GM10248 (cell line): ENCODE measurements at places on chromosomes 5 and 9.

DNA sequence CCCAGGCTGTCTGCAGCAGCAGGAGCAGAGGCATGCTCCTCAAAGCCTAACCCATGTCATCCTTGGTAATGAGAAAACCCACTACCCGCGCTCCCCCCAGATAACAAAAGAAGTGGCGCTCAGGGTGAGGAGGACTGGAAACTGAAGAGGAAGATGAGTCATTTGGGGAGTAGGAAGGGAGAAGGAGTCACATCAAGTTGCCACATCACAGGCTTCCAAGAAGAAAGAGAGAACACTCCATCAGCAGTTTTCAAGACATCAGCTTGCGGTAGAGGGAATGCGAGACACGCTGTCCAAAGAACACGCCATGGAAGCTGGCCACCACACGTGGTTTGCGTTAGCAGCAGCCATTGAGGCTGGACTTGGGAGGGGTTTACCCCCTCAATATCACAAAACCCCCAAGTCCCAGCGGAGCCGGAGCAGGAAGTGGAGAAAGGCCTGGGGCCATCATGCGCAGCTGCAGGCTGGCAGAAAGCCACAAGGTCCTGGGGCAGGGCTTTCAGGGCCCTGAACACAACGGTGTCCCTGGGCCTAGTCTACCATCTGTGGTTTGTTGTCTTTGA is 41.5 kb downstream of the SH3PXD2B start:
- DNase-seq: no peak

DNA sequence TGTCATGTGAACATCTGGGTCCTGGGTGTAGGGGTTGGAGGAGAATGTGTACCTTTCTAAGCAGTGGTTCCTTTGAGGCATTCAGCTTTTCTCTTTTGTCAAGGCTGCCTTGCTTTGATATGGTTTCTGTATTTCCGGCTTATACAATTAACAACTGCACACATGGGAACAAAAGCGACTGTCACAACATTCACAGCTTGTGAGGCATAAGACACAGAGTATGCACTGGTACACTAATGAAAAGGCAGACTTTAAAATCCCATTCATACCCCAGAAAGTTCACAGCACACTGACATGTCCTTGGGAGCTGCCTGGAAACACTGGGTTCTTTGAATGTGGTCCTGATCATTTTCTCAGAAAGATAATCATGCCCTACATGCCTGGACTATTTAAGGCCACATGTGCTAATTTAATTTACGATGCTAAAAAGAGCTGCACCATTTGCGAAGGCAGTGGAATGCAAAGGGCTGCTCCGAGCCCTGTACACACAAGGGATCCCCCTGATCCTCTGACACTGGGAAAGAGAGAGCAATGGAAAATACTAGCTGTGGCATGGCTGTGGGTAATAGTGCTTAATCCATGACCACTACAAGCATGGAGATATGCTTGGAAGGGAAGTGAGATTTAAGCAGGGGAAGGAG is 131.8 kb downstream of the EFNA5 start:
- no peak for DNase-seq

DNA sequence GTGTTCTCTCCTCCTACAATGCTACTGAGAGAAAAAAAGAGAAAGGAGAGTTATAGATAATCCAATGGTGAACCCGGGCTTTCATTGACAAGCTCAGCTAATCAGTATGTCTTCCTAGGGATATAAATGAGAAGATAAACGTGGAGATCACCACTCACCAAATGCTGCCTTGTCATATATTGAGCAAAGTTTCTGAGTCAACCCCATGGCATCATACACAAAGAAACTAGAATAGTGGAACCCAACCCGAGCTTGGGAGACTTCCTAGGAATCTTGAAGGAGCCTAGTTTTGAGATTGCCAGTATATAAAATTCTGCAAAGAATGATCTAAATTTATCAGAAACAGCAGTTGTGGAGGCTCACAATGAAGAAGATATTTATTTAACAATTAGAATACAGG is 47.8 kb downstream of the PTPN3 start:
- DNase-seq: no peak

DNA sequence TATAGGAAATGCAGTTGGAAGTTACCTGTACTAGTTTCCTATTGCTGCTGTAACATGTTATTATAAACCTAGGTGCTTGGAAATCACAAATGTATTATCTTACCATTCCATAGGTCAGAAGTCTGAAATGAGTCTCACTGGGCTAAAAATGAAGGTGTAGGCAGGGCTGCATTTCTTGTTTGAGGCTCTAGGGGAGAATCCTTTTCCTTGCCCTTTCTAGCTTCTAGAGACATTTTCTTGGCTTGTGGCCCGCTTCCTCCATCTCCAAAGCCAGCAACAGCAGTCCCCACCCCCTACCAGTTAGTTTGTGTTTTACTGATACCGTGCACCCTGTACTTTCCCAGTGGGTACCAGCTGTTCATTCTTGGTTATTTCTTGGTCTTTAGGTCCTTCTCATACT is 153.3 kb downstream of the SLF1 start:
- DNase-seq: no peak

DNA sequence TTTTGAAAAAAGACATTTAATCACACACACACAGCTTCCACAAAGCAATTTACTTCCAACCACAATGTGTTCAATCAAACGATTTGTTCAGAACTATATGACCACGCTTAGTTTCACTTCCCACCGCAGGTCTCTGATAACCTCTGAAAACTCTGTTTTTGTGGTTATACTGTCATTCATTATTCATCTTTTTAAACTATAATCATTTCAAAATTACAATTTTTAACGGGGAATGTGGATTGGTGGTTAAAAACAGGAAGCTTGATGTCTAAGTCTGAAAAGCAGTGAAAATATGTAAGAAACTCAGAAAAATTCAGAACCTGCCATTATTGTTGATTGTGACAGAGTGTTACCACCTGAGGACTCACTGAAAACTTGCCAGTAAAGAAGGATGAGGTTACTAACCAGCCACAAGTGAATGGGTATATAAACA is 12.7 kb upstream of the TMEM174 start:
- no peak for DNase-seq

GRCh38 chr5:92946546-92946945 is 634.5 kb downstream of the NR2F1-AS1 start:
- no peak for DNase-seq

GRCh38 chr5:149809931-149810691 is 80.0 kb downstream of the PPARGC1B start:
- DNase-seq: no peak

- no peak for DNase-seq
Observed at GRCh38 chr9:128886211-128886891, 4.4 kb downstream of the LRRC8A start.

DNA sequence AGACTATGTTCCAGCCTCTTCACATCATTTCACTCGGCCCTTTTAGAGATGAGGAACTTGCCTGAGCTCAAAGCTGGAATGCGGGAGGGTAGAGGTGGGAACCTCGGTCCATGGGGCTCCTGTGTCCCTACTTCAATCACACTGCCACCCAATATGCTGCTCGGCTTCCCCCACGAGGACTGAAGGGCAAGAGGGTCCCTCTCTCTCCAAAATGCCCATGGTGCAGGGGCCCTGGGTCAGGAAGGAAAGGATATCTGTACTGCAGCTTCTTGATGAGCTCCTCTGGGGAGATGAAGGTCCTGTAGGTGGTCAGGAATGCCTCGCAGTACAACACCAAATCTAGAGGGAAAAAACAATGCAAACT is 46.5 kb downstream of the PRRT1B start:
- DNase-seq: no peak

GRCh38 chr5:63049935-63050334 is 471.3 kb downstream of the LRRC70 start:
- DNase-seq: no peak

DNA sequence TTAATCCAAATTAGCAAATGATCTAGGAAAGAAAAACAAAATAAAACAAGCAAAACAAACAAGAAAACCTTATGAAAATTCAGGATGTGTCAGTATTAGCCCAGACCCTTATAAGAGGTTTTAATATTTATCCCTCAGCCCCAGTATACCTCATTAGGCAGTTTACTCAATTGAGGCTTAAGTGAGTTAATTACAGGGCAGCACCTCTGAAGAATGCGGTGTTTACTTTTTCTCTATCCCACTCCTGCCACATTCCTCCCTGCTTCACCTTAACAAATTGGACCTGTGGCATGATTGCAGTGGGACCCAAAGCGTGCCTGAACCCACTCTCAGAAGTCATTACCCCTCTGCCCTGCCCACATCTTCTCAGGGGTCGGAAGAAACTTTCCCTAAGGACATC is 67.1 kb downstream of the SIL1 start:
- DNase-seq: no peak
